Motor neuron (in vitro differentiated cells): ENCODE measurements at places on chromosomes 5 and 9. TPM values are rescaled to one million over a fixed set of nuclear protein-coding genes. Genes with fewer than 3 reads are reported as not detected.

Gene PURA
- 5.7 and 6.2 TPM in 2 replicates for total RNA-seq

Gene MYMK
- not detected in 2 replicates for total RNA-seq

Gene RMRP
- 12,082 and 12,611 TPM in 2 replicates for total RNA-seq

Gene RCL1
- 10.3 and 11.5 TPM in 2 replicates for total RNA-seq

Gene CCNI2
- total RNA-seq = 0.27 and 1.6 TPM in 2 replicates

Gene TSLP
- total RNA-seq = 0.08 and 0.14 TPM in 2 replicates

Gene CSF1R
- total RNA-seq = 0.91 and 1.1 TPM in 2 replicates

Gene HAVCR1
- 0.13 TPM in 1 of 2 replicates, not detected in the other for total RNA-seq

Gene SYNPO
- 6.9 and 7.3 TPM in 2 replicates for total RNA-seq

Gene ZNF454
- total RNA-seq = 1.9 and 2.5 TPM in 2 replicates

Gene MLANA
- total RNA-seq = 0.74 and 0.78 TPM in 2 replicates

Gene TAF11L5
- total RNA-seq = 1.0 and 1.4 TPM in 2 replicates

Gene ZNF608
- total RNA-seq = 107 and 128 TPM in 2 replicates

Gene PCA3
- total RNA-seq = 1.6 and 5.0 TPM in 2 replicates

Gene EGR1
- 5.5 and 5.8 TPM in 2 replicates for total RNA-seq

Gene IFNK
- 3.0 and 3.6 TPM in 2 replicates for total RNA-seq

Gene RNF208
- 0.38 and 0.41 TPM in 2 replicates for total RNA-seq

Gene FABP6
- total RNA-seq = 2.6 and 3.7 TPM in 2 replicates

Gene CNTRL
- 9.1 and 12.4 TPM in 2 replicates for total RNA-seq

Gene SLC45A2
- 0.50 and 1.9 TPM in 2 replicates for total RNA-seq

Gene GFI1B
- 0.09 and 0.41 TPM in 2 replicates for total RNA-seq

Gene S1PR3
- 0.62 and 0.82 TPM in 2 replicates for total RNA-seq

Gene KCNMB1
- total RNA-seq = 0.14 and 0.41 TPM in 2 replicates

Gene ARHGEF37
- total RNA-seq = 0.32 and 0.42 TPM in 2 replicates

Gene KLHL9
- 25.9 and 26.1 TPM in 2 replicates for total RNA-seq

Gene SH3GL2
- total RNA-seq = 2.0 and 4.5 TPM in 2 replicates

Gene ITK
- total RNA-seq = 0.22 and 0.38 TPM in 2 replicates
